ENCODE measurements at places on chromosomes 5 and 9.

- no peak for DNase-seq
These were observed 53.8 kb upstream of the PSD2 start for GRCh38 chr5:139741823-139742172.

DNA sequence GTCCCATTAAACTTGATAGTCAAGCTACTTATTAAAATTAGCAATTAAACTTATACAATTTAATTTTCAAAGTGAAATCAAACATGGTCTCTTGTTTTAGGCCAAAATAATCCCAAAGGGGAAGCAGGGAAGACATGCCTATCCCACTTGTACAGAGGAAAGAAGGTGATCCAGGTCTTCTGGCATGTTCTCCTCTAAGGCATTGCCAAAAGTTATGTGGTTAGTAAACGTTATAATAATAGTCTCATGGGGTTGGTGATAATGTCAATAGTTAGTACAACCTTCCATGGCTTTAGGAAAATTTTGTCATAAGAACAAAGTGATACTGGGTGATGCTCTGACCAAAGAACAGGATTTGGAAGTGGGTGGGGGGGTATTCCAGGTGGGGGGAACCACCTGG is 52.8 kb downstream of the ROR2 start:
- DNase-seq = no peak

DNA sequence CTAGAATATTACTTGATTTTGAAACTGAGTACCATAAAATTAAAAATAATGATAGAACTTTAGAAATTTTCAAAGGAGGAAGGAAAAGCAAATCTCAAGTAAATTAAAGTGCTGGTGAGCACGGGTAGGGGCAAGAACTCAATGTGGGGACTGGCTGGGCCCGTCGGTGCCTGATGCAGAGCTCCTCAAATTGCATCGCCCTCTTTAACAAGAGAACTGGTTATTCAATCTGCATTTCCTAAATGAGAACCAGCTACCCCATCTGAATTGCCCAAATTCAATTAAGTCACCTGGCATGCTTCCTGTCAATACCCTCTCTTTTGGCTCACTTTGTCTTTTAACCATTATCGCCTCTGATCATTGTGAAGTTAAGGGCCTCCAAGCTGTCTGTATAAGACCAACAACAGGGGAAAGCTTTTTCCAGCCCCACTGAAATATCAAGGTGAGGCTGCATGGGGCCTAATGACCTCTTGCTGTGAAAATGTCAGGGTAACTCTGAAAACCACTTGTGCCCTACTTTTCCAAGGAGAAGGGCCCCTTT is 316.7 kb downstream of the SLIT3 start:
- DNase-seq = no peak

GRCh38 chr5:139167063-139167462 is 31.1 kb downstream of the SIL1 start:
- DNase-seq = no peak

DNA sequence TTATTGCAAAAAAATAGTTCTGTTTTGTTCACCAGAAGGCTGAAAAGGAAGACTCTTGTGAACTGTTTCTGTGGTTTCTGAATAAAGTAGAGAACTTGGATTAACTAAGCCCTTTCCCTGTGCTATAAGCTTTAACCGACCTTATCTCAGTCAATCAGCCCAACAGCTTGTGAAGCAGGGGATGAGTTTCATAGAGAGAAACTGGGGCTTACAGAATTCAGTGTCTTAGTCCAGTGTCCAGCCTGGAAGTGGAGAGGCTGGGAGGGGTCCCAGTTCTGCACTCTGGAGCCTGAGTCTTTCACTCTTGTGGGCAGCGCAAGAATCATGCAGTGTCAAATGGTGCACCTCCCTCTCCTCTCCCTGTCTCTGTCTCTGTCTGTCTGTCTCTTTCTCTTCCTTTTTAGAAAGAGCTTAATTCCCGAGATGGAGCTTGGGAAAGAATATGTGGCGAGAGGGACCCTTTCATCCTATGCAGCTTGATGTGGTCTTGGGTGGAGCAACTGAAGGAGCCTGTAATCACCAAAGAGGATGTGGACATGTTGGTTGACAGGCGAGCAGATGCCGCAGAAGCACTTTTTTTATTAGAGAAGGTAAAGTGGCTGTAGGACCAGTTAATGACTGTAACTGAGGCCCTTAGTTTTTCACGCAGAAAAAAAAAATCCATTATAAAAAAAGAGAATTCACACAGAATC is 17.0 kb downstream of the PTPDC1 start:
- no peak for DNase-seq
